ENCODE measurements at places on chromosomes 1 and 21. TPM values are rescaled to one million over a fixed set of nuclear protein-coding genes. Genes with fewer than 3 reads are reported as not detected.

The SH3BGR gene
- 9.8 TPM for polyA plus RNA-seq

The IGSF8 gene
- polyA plus RNA-seq: 22.3 TPM

The HSPA6 gene
- polyA plus RNA-seq: 12.3 TPM

The E2F2 gene
- polyA plus RNA-seq: 2.0 TPM

The BARHL2 gene
- polyA plus RNA-seq: not detected

The OR2G6 gene
- polyA plus RNA-seq: 0.05 TPM

The AK5 gene
- 2.0 TPM for polyA plus RNA-seq

The CYYR1 gene
- polyA plus RNA-seq: 19.1 TPM

DNA sequence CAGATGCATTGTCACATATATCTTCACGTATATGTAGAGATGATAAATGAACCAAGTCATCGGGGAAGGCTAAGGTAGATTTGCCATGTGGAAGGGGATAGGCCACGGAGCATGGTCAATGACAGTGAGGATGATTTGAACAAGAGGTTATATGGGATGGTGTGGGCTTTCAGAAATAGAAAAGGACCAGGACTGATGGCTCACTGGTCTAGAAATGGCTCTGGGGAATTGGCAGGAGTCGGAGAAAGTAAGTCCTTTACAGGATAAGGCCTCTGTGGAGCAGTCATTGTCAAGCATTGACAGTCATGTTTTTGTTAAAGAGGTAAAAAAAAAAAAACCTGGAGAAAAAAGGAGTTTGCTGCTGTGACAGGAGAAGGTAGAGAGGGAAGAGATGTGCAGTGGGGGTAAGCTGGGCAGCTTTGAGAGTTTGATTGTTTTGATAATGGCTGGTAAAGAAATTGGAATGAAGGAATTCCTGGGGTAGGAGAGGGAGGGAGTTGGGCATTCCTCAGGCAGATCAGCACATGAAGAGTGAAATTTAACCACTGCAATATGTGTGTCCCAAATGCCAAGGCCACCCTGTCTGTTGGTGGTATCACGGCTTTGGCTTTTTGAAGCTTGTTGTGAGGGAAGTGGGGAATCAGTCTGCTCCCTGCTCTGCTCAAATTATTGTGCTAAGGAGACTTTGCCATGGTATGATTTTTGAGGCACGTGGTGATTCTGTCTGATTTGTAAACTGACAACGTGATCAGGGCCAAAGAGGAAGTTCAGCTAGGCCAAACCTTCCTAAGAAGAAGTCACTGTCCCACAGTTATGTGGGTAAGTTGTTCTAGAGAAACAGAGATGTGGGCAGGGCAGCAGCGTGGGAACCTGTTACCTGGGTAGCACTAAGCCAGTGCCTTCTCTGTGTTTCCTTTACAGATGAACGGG lies 26.0 kb downstream of the MACF1 start:
- no peak for DNase-seq

DNA sequence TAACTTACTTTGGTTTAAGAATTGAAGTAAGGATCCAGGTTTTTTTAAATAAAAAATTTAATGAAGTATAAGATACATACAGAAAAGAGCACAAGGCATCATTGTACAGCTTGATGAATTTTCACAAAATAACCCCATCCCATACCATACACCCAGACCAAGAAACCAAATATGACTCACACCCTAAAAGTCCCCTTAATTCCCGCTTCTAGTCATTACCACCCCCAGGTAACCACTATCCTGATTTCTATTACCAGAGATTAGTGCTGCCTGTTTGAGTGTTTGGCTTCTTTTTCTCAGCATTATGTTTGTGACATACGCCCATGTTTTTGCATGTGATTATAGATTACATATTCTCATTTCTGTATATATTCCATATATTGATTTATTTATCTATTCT lies 98.5 kb upstream of the HIVEP3 start:
- DNase-seq: no peak

DNA sequence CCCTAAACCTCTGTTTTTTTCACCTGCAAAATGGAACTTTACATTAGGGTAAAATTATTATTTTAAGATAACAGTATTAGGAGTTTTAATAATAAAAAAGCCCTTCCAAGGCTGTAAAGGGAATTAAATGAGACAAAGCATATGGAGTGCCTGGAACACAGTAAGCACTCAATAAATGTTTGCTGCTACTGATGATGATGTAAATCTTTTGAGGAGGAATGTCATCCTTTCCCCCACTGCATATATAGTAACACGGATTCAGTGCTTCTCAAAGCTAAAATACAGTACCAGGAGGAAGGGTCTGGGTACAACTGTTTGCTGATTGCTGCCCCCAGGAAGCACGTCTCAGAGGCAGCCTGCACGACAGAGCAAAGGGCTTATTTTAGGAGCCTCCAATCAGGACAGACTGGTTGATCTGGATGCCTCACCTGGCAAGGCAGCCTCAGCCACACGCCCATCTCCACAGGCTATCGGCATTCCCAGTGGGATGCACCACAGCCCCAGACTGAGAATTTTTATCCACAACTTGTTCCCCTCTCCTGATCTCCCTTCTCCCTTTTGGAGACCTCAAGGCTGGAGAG lies 64.4 kb downstream of the GADD45A start:
- DNase-seq: no peak

GRCh38 chr1:33971018-33971710 lies 107.3 kb downstream of the HMGB4 start:
- DNase-seq: no peak

DNA sequence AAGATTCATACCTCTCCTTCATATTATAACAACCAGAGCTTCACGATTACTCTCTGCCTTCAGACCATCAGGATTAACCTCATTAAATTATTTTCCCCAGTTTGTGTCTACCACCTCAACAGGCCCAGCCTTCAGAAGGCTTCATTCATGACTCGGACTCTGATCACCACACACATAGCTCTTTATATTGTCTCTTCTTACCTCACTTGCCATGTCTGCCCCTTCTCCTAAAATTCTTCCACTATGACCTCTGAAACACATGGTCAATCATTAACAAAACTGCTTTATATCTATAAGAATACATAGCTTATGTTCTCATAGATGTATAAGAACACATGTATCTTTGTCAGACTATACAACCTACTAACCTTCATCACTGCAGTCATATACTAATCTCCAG lies 79.8 kb downstream of the USP1 start:
- DNase-seq: no peak

DNA sequence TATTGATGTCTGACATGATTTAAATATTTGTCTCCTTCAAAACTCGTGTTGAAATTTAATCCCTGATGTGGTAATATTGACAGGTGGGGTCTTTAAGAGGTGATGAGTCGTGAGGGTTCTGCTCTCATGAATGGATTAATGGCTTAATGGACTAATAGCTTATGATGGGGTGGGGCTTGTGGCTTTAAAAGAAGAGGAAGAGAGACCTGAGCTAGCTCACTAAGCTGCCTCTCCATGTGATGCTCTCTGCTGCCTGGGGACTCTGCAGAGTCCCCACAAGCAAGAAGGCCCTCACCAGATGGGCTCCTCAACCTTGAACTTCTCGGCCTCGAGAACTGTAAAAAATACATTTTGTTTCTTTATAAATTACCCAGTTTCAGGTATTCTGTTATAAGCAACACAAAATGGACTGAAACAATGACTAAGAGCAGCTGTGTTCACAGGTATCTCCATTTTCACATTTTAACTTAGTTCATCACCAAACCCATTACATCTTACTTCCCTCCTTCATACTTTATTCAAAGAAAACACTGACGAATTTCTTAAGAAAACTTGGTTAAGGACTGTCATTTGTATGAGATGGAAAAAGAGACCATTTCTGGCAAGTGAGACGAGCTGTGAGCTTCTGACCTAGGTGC lies 12.1 kb upstream of the AIM2 start:
- no peak for DNase-seq

GRCh38 chr1:193884848-193885558 lies 698.6 kb upstream of the B3GALT2 start:
- no peak for DNase-seq

GRCh38 chr21:34807881-34808568 lies 139.2 kb downstream of the CLIC6 start:
- no peak for DNase-seq

DNA sequence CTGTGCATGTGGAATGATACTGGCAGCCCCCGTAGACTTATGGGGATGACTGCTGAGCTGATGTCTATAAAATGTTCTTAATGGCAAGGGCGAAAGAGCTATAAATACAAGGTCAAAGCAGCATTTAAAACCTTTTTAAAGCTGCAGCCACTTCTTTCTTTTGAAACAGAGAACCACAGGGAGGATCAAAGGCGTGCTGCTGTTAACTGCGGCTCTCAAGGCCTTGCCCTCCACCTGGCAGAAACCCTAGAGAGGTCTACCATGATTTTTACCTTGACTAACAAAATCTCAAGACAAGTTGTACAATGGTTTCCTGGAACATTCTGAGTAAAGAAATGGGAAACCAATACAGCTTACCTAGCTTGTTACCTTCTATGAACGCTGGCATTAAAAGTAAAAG lies 89.7 kb downstream of the SLC45A1 start:
- DNase-seq: no peak

DNA sequence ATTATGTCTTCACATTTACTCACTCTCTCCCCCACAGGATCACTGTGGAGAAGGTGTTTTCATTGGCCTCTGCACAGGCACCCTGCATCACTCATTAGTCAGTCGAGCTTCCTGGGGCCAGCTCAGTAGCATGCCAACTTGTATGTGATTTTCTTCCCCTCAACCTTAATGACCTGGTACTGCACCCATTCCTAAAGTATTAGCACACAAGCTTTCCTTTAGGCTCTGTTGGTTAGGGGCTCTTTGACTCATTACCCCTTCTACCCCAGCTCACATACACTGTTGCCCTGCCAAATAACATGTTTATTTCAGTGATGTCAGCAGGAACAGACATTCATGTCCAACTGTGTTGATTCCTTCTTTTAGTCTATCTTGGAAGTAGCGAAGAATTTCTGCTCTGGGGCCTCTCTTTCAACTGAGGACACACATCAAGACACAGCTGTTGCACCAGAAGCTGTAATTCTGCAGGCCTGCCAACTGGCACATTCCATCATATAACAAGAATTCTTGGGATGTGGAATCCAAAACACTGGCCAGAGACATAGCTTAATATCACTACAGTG lies 603.5 kb upstream of the ADAMTS5 start:
- DNase-seq: no peak

GRCh38 chr21:32306021-32306780 lies 7.5 kb downstream of the MRAP start:
- DNase-seq: no peak

DNA sequence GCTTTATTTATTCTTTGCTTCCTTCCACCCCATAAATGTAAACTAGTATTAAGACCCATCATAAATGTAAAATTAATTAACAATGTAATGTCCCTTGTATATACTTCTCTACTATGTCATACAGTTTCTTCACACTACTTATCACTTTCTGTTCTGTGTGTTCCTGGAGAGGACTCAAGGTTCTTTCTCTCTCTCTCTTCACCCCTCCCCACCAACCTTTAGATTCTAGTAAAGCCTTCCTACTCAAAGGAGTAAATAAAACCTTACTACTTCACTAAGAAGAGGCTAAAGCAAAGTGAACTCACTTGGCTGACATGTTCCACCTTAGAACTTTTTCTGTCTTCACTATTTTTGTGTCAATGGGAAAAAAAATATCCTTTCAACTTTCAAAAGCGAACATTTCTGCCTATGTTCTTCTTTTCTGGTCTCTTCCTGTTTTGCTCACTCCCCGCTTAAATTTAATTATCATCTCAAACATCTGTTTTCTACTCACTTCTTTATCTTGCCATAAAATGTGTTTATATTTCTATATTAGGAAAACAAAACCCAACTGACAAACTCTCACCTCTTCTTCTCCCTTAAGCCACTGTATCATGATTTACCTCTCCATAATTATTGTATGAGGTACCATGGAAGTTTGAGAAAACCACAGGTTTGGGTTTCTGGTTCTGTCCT lies 260.3 kb downstream of the DPYD start:
- DNase-seq: peak; percentile 4

- DNase-seq: peak; percentile 65
Observed at GRCh38 chr1:157992031-157992832, 1.2 kb upstream of the KIRREL1 start.

- DNase-seq: no peak
Observed at GRCh38 chr1:6976044-6976375, 190.8 kb downstream of the CAMTA1 start.

DNA sequence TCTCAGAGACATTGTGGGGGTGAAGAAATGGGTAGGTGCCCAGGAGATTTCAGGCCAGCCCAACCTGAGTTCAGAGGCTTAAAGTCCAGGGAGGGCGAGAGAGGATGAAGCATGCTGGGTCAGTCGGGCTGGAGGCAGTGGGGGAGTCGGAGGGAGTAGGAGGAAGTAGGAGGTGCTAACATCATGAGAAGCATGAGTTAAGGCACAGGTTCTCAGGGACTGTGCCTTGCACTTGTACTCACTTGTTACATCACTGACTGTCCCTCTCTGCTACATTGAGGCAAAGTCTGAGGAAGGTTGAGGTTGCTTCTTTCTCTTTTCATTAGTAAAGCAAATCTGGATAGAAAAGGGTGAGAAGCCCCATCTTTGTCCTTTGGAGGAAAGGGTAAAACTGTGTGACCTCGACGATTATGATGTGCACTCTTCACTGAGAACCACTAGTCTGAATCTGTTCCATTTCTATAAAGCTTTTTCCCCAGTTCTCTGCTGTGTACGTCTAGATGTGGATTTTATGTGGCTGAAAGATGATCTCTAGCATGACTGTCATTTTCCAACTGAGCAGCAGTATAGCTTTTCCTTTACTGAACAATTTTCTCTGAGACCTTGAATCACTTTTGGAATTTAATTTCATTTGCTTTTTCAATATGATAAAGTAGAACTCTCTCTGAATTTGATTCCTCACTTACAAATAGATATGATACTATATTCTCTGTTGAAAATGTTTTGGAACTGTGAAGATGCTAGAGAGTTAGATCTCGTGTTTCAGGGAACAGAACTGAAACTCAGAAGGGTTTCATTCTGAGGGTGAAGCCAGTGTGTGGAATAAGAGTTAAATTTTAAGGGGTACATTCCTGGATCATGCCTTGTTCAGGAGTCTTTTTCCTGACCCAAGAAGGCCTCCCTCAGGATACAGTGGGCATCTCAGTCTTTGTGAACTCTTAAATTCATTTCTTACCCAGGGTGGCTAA lies 94.6 kb downstream of the FGGY start:
- no peak for DNase-seq

- DNase-seq: no peak
Observed at GRCh38 chr1:231062500-231063270, 22.6 kb upstream of the FAM89A start.

DNA sequence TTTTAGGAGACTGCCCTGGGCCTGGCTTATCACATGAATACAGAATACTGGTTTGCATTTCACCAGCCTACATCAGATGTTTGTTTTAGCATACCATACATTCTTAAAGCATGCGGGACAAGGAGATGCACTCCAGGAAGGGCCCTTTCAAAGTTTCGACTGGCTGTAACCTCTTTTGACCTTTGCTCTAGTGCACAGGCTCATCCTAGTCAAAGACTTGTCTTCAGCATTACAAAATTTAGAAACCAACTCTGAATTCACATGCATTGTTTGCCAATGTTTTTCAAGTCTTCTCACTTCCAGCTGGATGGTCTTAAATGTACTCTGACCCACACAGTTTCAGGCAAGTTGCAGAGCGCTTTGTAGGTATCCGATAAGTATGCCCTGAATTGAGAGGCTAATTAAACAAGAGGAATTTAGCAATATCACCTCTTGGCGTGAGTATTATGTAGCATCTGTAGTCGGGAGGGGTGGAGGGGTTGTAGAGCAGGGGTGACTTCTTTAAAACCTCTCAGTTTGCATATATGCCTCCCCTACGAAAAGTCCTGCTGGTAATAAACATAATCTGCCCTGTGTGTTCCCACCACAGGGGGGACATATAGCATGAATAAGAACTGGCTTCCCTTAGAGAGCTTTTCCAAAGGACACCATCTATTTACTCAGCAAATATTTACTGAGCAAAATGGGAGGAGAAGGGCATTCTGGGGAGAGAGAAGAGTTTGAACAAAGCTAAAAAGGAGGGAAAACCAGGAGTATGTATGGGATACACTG lies 24.4 kb upstream of the AHCYL1 start:
- DNase-seq: no peak
